ENCODE measurements at places on chromosomes 2 and 18. TPM values are rescaled to one million over a fixed set of nuclear protein-coding genes. Genes with fewer than 3 reads are reported as not detected.

DNA sequence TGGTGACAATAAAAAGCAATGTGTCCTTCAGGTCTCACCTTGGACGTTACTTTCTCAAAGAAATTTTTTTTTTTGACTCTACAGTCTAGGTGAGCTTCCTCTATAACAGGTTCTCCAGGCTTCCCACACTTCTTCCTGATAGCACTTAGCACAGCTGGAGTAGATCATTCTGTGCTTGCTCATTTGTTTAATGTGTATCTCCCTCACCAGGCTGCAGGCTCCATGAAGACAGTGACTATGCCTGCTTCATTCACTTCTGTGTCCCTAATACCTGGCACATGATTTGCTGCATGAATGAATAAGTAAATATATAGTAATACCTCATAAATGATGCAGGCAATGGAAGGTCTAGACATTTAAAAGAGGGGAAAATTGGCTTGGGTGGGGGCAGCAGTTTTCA lies 109.9 kb upstream of the CD302 start:
- H3K36me3 ChIP-seq: no peaks in the 10 kb centered on the region
- H3K4me1 ChIP-seq: no peaks in the 10 kb centered on the region
- H3K4me3 ChIP-seq: no peak overlapping the region
- no peak for DNase-seq
- peaks cover 39% of the 10 kb centered on the region for H3K27me3 ChIP-seq

GRCh38 chr18:64330161-64330560 lies 181.3 kb upstream of the LINC00305 start:
- no peaks in the 10 kb centered on the region for H3K4me1 ChIP-seq
- H3K27me3 ChIP-seq: no peaks in the 10 kb centered on the region
- H3K36me3 ChIP-seq: no peaks in the 10 kb centered on the region
- no peak overlapping the region for H3K27ac ChIP-seq

- H3K4me1 ChIP-seq: peaks cover 27% of the 10 kb centered on the region
- H3K36me3 ChIP-seq: no peaks in the 10 kb centered on the region
- H3K4me3 ChIP-seq: no peak overlapping the region
Observed at GRCh38 chr18:10051877-10052631, 138.2 kb downstream of the VAPA start.

DNA sequence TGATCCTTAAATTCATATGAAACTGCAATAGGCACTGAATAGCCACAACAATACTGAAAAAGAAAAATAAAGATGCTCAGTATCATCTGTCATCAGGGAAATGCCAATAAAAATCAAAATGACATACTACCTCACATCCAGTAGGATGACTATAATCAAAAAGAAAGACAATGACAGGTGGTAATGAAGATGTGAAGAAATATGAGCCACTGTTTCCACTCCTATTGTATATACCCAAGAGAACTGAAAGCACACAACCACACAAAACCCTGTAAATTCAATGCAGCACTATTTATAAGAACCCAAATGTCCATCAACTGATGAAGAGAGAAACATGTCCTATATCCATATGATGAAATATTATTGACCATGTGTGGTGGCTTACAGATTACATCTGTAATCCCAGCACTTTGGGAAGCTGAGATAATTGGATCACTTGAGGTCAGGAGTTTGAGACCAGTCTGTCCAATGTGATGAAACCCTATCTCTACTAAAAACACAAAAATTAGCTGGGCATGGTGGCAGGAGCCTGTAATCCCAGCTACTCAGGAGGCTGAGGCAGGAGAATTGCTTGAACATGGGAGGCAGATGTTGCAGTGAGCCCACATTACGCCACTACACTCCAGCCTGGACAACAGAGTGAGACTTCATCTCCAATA lies 39.9 kb downstream of the MAP3K2 start:
- no peaks in the 10 kb centered on the region for H3K36me3 ChIP-seq
- no peak overlapping the region for H3K4me3 ChIP-seq

Gene POTEE
- polyA plus RNA-seq: 0.02 TPM

Measured in IMR-90 (cell line).